ENCODE measurements at places on chromosomes 4 and X.

DNA sequence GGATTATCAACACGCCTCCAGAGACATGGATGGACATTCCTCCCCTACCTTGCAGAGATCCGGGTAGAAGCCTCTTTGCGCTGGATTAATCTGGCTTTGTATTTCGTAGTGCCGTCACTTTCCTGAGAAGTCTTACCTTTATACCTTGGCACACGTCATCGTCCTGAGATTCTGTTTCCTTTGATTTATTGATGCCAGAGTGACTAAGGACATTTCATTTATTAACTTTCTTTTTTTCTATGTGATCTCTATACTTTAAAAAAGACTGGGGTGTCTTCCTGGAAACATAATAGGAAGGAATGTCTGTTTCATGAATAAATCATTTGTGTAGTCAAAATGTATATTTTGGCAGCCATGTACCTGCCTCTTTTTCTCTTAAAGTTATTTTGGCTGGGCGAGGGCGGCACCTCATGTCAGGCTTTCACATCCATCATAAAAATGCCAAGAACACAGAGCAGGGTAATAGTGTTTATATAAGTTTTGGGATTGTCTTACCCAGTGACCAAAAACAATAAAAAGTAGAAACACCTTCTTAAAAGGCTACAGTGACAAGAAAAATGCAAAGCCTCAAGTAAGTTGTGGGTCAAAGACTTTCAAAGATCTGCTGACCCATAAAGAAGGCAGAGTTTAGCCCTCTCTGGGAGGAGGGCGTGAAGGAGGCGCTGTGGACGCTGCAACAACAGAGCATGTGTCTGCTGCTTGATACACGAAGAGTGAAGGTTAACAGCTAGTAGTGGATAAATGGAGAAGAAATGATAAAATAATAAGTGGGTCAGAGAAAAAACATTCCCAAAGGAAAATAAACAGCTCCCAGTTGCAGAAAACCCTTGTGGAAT lies 124.4 kb downstream of the SHROOM3 start:
- DNase-seq, result no peak

DNA sequence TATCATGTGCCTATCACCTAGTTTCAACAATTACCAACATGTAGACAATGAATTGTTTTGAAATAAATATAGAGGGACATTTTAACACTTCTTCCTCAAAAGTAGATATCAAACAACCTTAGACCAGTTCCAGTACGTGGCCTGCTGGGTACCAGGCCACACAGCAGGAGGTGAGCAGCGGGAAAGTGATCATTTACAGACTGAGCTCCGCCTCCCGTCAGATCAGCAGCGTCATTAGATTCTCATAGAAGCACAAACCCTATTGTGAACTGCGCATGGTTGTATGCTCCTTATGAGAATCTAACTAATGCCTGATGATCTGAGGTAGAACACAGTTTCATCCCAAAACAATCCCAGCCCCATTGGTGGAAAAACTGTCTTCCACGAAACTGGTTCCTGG lies 6.5 kb downstream of the BBS7 start:
- no peak for DNase-seq

GRCh38 chrX:118221270-118221669 lies 104.7 kb upstream of the KLHL13 start:
- no peak for DNase-seq

DNA sequence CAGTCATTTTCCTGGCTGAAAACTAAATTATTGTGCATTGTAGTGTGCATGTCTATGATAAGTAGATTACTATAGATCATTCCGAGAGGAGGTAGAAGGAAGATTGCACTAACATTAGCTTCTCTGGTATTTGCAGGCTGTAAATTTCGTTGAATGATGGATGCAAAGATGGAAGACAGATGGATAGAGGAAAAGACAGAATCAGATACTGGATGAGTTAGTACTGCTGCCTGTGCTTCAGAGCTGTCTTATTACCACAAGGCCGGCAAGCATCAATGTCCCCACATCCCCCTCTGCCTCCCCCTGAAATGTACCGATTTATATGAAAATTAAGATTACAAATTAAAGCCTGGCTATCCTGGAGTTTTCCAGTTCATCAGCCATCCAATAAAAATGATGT lies 17.7 kb downstream of the NAA11 start:
- no peak for DNase-seq

DNA sequence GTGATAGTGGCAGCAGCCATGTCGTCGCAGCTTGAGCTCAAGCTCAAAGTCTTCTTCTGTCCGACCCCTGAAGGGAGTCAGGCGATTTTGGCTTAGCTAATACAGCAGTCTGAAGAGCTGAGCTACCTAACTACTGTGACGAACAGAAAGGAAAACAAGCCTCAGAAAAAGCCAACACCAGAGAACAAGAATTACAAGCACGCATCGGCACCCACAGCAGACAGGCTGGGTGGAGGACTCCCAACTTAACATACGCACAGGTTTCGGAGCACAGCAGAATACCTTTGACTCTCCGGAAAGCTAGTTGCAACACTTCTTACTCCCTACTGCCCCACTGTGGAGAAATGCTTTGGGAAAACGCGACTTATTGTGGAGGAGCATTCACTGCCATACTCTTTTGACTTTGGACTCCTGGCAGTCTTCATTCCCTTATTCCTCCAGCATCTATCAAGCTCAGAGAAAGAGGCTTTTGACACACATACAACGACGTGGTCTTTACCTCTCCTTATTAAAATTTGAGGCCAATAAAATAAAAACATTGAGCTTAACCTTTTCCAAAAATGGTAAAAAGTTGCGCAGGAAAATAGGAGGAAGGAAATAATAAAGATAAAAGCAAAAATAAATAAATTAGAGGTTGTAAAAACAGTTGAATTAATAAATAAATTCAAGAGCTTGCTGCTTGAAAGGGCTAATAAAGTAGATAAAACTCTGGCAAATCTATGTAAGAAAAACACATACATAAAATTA lies 41.3 kb upstream of the GPC3 start:
- no peak for DNase-seq

GRCh38 chr4:57553728-57554127 lies 443.5 kb upstream of the IGFBP7 start:
- no peak for DNase-seq

DNA sequence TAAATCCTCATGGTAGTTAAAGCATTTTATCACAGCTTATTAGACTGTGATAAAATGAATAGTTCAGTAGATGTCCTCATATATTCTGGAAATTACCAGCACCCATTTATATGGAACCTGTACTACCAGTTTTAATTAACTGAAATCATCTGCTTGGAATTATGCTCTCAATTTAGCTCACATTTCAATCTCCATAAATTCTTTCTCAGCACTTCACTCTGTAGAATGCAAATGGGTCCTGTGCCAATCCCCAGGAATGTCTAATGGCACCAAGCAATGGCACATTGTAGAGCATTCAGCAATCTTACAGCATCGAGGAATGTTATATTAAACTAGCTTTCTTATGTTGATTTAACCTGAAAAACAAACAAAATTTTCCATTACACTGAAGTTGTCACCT lies 355.1 kb downstream of the PDHA2 start:
- no peak for DNase-seq

DNA sequence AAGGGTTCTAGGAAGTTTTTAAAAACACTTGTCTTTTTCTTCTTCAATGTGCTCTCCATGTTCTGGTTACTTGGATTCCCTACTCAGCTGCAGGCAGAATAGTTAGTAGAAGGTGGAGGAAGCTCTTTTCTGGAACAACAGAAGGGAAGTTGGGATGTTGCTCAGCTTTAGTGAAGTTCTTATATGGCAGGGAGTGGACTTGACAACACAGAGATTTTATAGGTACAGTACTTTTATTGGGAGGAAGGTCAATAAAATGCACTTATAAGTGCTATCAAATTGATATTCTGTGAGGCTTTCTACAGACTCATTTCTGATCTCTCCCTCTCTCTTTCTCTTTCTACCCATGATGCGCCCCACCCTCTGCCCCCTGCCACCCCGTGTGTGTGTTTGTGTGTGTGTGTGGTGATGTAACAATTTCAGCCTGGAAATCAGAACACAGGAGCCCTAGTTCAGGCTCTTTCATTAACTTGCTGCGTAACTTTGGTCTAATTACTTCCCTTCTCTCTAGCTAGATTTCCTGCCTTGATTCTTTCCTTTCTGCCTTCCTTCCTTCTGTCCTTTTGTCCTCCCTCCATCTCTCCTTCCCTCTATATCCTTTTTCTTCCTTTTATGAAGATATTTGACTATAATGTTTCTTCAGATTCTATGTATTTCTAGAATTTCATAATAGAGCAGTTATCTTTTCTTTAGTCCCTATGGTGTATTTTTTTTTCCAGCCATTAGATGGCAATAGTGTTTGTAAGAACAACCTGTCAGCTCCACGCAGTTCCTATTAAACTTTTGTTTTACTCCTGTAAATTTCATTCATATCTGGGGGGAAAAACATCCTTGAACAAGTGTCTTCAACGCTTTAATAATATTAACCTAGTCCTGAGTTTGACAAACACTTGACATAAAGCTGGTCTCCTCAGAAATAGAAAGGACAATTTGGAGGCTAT lies 37.1 kb downstream of the HEPH start:
- DNase-seq, result peak; percentile 2

GRCh38 chrX:48516987-48517386 lies 4.6 kb upstream of the EBP start:
- no peak for DNase-seq

DNA sequence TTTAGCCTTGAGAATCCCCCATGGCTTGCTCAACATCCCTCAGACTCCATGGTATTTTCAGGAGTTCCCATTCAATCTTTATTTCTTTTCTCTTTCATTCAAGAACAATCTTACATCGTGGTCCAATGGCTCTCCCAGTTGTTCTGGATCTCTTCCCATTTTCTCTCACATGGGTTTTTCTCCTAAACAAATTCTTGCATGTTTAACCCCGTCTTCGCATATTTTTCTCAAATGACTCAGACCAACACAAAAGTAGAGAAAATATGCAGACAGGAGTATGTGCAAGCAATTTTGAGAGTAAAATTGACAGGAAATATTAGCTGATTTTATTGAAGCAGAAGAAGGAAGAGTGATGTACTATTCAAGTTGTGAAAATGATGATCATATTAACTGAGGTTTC lies 396.4 kb upstream of the TRAM1L1 start:
- no peak for DNase-seq

DNA sequence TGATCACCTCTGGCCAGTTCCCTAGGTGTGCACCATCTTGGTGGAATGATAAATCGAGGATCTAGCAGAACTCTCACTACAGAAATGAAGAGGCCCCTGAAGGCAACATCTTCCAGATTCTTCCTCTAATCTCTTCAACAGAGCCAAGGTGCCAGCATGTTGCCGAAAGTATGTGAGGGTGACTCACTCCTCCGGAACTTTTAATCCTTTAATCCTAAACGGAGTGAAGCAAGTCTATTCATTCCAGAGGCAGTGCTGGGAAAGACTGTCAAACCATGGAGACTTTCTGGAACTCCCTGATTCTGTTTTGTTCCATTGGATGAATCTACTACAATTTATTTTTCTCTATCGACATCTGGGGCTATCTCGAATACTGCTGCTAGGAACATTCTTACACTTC lies 68.7 kb downstream of the SUPT20HL2 start:
- DNase-seq, result peak; percentile 24

DNA sequence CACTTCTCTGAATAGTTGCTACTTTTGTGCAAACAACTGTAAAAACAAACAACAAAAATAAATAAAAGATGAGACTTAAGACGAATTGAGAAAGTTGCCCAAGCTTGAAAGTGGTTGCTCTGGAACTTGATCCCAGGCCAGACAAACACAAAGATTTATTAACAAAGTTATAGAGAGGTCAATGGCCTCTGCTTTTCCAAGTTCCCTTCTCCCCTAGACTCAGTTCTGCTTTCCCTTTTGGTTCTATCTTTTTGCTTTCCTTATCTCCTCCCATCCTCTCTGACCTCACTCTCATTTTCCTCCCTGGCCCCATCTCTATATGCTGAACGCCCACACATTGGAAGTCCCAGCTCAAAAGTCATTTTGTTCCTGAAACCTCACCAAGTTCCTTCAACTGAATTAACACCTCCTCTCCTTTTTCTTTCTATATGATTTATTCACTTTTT lies 82.7 kb downstream of the MXRA5 start:
- DNase-seq, result no peak

DNA sequence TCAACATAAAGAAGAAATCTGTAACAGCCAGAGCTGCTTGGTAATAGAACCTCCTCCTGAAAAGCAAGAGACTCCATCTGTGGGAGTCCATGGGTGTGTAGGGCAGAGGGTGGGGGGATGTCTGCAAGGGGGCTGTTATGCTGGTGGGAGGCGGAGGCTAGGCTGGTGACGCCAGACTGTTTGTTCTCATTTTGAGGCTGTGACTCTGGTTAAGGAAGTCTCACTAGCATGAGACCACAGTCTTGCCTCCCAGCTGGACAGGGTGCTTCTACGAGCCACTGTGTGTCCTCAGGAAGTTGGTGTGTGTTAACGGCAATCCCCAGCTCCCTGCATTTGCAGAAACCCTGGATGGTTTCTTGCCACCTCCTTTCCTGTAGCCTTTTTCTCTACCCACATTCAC lies 79.8 kb downstream of the NSUN7 start:
- DNase-seq, result no peak

GRCh38 chr4:151227172-151227571 lies 49.8 kb upstream of the PRSS48 start:
- DNase-seq, result no peak

DNA sequence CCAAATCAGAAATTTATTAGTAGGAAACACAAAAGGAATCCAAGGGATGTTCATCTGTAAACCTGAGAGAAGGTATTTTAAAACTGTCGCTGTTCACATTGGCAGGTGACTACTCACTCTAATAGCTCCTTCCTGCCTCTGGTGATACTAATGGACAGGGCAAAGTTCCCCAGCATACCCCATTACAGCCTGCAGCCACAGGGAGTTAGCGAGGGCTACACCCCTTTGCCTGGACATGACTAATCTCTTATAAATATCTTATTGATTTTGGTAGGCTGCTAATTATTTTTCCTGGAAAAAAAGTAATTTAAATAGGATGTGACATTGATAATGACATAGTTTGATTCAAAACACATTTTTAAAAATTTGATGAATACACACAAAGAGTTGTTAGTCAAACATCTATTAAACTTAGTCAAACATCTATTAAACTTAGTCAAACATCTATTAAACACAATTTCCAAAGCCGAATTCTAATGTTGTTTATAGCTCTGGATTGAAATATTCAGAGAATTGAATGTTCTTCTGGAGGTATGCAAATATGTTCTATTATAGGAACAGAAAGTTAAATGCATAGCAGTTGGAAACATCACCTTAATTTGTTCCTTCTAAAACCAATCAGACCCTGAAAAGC lies 83.0 kb upstream of the CBR4 start:
- DNase-seq, result no peak

DNA sequence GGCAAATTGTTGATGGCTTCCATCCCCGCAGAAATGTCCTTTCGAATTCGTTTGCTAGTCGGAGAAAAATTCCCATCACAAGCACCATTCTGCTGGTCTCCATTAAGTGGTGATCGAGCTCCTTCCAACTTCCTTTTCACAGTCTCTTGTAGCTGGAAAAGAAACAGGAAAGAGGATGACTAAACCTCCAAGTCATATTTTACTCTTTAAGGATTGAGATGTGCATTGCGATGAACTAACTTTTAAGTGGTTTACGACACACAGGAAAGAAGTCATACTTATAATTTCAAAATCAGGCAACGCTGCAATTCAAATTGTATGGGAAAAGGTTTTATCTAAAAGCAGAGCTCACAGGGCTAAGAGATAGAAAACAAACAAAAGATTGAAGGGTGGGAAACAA lies 225.2 kb downstream of the MGST2 start:
- DNase-seq, result no peak

All from LoVo (cell line).